Mesothelial cell of epicardium (in vitro differentiated cells): ENCODE measurements at places on chromosomes 11 and 22.

- DNase-seq = no peak
Observed at GRCh38 chr11:109135627-109136026, 286.4 kb upstream of the C11orf87 start.

- DNase-seq = no peak
Observed at GRCh38 chr11:76197941-76198640, 8.2 kb downstream of the WNT11 start.

DNA sequence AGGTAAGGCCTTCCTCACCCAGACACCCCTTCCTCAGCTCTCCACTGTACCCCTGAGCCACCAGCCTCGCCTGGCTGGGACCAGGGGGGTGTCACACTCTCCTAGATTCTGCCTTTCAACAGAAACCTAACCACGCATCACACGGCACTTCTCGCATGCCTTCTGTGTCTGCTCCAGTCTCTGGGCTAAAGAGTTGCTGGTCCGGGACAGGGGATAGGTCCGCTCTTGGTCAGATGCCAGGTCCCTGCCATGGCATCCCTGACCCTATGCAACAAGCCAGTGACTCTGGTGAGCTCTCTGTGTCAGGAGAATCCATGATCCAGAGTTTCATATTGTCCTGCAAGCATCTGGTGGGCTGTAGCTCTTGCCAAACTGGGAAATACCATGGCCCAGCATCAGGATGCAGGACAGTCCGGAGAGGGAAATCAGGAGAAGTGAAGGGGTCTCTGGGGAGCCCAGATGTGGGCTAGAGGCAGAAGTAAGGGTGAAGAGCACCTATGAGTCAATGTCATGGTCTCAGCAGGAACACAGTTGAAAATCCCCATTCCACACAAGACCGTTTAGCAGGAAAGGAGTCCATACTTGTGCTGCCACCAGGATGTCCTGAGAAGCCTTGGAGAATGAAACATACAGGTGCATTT is 14.1 kb downstream of the IGLL5 start:
- no peak for DNase-seq

GRCh38 chr11:1880746-1881441 is 10.8 kb downstream of the PRR33 start:
- no peak for DNase-seq

GRCh38 chr22:45235101-45235777 is 5.5 kb downstream of the KIAA0930 start:
- DNase-seq = no peak

- DNase-seq = no peak
Observed at GRCh38 chr11:10900681-10901415, 43.0 kb upstream of the ZBED5 start.

DNA sequence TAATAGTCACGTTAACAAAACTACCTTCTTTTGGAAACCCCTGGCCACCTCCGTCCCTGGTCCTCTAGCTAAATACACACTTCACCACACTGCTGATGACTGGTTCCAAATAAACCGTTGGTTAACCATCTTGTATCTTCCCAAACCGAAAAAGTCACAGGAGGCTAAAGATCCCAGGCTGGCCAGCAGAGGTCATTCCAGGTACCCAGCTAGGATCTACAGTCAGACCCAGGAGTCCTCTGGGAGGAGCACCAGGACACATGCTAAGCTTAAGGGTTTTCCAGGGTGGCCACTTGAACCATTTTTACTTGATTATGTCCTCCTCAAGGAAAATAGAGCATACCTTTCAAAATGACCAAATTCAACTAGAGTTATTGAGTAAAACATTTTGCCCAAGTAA is 103.2 kb downstream of the ETS1 start:
- DNase-seq = no peak

DNA sequence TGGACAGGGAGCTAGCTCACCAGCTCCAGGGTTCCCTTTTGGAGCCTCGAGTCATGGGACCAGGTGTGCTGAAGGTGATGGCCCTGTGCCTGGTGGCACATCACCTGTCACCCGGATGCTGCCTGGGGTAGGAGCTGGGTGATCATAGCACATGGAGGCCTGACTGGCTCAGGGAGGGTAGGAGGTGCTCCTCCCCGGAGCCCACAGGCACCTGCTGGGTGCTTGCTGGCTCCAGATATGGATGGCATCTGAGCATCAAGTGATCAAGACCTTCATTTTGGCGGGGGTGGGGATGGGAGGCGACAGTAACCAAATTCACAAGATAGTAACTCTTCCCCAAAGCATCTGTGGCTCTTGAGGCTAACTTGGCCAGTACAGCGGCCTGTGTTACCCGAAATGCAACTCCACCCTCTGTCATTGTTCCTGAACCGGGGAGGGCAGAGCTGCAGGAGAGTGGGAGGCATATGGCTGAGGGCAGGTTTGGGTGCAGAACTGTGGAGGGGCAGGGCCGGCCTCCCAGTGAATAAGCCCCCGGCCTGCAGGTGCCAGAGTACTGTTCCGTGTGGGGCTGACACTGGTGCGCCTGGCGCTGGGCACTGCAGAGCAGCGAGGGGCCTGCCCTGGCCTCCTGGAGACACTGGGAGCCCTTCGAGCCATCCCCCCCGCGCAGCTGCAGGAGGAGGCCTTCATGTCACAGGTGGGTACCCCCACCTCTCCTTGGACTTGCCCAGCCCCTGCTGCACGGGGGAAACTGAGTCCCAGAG is 4.7 kb downstream of the TBC1D10C start:
- no peak for DNase-seq

- no peak for DNase-seq
Observed at GRCh38 chr11:94472916-94473799, 20.5 kb downstream of the MRE11 start.

- DNase-seq = no peak
Observed at GRCh38 chr11:61972672-61973475, 5.4 kb upstream of the FTH1 start.

DNA sequence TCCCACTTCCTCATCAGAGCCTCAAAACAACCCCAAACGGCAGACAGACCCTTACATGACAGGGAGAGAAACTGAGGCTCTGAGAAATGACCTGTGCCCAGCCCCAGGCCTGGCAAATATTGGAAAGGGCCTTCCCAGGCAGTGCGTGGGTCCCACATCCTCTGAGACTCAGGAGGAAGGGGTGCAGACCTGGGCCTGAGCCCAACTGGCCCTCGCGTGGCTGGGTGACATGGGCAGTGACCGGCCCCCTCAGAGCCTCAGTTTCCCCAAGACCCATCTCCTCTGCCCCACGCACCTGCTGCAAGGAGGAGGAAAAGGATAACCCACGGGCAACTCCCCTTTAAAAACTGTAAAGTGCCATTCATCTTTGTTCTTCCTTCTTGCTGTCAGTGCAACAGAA is 35.6 kb downstream of the ELFN2 start:
- no peak for DNase-seq

GRCh38 chr22:30234786-30235470 is 11.6 kb downstream of the LIF start:
- DNase-seq = no peak

GRCh38 chr11:119172513-119172912 is 4.0 kb downstream of the NLRX1 start:
- no peak for DNase-seq

- DNase-seq = no peak
Observed at GRCh38 chr11:69799582-69799981, 19.6 kb downstream of the FGF3 start.

GRCh38 chr11:101807531-101807930 is 107.3 kb upstream of the CEP126 start:
- no peak for DNase-seq

- DNase-seq = no peak
Observed at GRCh38 chr11:112590764-112591163, 330.1 kb upstream of the PLET1 start.

DNA sequence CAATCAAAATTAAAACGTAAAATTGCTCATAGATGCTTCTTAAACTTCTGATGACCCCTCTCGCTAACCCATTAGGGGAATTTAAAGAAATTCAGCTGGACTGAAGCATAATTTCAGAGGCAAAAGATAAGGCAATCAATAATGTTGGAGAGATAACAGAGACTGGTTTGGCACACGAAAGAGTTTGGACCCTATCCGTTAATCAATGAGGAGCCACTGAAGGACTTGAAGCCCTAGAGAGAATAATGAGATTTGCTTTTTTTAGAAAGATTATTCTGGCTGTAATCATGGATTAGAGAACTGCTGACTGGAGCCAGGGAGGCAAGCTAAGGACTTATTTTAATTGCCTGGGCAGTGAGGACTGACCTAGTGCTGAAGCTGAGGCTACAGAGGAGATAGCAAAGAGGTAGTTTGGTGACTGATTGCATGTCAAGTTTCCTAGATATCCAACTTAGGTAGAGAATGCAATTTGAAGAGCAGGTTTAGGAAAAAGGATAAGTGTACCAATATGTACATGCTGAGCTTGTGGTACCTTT is 11.9 kb upstream of the ARHGAP42 start:
- DNase-seq = no peak

GRCh38 chr11:14668731-14669301 is 25.2 kb downstream of the PDE3B start:
- DNase-seq = no peak

GRCh38 chr11:11078344-11079086 is 220.7 kb upstream of the ZBED5 start:
- no peak for DNase-seq

DNA sequence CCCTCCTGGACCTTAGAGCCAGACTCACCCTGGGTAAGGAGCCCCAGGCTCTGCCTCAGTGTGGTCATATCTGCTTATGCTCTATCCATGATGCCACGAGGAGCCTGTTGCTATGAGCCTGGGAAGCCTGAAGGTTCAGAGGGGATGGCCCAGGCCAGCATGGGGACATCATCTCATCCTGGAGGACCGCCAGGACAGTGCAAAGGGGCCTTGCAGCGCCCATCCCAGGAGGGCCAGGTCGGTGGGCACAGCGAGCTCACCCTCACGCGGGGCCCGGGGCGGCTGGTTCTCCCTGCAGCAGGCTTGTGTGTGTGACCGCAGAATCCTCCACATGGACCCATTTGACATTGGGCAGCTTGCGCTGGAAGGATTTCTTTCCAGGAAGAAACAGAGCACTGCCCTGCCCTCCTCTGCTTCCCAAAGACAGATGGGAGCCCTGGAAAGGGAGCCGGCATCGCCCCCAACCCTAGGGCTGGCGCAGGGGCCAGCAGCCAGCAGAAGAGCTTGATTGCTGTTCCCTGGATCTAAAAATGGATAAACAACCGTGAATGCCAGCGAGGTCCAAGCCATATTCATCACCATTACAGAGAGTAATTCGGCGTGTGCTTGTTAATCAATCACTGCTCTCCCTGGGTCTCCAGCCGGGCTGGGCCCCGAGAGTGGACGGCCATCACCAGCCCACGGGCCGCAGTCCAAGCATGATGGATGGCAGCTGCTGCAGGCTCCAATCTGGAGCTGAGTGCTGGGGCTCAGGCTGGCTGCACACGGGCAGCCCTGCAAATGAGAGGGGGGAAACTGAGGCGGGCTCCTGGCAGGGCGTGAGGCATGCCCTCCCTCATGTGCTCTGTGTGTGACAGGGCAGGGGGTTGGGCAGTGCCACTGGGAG is 739.7 kb downstream of the BRD1 start:
- no peak for DNase-seq

DNA sequence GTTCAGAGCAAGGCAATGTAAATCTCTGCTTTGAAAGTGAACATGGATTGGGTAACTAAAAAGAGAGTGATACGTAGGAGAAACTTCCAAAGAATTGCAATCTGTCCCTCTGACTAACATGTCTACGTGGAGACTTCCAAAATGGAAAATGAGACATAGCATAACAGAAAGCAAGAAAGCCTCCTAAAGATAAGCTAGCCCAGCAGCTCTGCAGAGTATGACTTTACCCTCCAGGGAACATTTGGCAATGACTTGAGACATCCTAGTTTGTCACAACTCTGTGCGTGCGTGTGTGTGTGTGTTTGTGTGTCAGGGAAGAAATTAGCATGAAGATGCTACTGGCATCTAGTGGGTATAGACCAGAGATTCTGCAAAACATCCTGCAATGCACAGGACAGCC is 817.4 kb downstream of the NTM start:
- no peak for DNase-seq
